NCI-H2029 treated with DMSO at 0.1 percent for 48 hours (cell line): ENCODE measurements at places on chromosomes 2 and 18.

- no peak for DNase-seq
Observed at GRCh38 chr2:21008790-21009661, 34.8 kb downstream of the APOB start.

DNA sequence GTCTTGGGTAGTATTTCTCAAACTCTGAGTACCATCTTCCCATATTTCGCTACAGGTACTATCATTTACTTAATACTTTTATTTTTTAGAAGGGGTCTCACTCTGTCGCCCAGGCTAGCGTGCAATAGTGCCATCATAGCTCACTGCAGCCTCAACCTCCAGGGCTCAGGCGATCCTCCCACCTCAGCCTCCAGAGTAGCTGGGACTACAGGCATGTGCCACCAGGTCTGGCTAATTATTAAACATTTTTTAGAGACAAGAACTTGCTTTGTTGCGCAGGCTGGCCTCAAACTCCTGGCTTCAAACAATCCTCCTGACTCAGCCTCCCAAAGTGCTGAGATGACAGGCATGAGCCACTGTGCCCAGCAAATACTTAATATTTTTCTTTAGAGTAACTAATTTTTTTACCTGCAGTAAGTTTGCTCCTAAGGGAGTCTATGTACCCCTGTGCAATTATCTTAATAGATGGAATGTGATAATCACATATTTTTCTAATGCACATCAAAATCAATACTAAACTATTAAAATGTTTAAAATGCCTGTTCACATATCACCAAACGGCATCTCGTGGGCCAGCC, 100.6 kb upstream of the ST3GAL5 start:
- DNase-seq = no peak

DNA sequence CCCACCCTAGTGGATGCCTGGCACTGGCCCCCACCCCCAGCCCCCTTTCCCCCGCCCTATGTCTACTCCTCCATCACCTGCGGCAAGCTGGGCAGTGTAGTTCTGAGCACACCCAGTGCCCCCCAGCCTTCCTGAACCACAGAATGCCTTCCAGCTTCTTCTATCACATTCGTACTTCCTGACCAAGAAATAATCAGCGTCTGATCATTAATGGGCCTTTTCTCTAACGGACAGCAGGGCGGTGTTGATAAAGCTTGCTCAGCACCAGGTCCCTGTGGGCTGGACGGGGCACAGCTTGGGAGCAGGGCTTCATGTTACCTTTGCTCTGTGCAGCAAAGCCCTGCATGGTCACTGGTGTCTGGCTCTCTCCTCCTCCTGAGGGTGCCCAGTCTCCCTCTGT, 15.4 kb downstream of the UXS1 start:
- no peak for DNase-seq

DNA sequence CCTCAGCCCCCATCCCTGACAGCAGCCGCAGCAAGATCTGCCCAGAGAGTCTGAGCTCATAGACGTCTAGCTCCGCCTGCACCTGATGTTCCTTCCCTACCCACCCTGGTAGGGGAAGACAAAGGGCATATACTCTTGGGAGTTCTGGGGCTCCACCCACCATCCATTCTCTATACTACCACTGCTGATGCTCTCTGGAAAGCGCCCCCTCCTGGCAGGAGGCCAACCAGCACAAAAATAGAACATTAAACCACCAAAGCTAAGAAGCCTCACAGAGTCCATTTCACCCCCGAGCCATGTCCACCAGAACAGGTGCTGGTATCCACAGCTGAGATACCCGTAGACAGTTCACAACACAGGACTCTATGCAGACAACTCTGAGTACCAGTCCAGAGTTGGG, 662.6 kb upstream of the FAM98A start:
- DNase-seq = no peak

- no peak for DNase-seq
Observed at GRCh38 chr2:142914507-142915313, 37.2 kb downstream of the KYNU start.

GRCh38 chr2:44135771-44136170, 32.9 kb upstream of the PPM1B start:
- no peak for DNase-seq

DNA sequence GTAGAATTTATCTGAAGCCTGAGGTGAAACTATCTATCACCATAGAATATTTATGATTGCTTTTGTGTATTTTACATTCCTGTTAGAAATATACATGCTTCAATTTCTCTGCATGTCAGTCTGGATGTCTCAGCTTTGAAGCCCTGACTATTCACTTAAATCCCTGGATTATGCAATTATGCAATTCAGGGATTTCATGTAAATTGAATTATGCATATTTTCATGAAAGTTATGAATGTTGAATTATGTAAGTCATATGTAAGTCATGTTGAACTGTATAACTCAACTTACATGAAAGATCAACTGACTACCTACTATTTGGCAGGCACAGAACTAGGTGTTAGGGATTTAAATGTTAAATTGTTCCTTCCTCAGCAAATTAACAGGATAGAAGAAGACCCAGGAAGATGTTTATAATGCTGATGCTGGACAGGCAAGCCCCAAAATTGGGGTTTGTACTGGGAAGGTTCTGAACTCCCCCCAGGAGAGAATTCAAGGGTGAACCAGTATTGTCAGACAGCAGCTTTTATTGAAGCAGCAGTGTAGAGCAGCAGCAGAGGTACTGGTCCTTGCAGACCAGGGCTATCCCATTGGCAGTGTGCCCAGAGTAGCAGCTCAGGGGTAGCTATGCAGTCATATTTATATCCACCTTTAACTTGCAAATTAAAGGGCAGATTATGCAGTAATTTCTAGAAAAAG, 236.5 kb downstream of the ZNF804A start:
- no peak for DNase-seq

GRCh38 chr2:182499706-182500470, 73.1 kb upstream of the PDE1A start:
- DNase-seq = no peak

GRCh38 chr18:68705119-68705518, 9.8 kb downstream of the TMX3 start:
- no peak for DNase-seq

DNA sequence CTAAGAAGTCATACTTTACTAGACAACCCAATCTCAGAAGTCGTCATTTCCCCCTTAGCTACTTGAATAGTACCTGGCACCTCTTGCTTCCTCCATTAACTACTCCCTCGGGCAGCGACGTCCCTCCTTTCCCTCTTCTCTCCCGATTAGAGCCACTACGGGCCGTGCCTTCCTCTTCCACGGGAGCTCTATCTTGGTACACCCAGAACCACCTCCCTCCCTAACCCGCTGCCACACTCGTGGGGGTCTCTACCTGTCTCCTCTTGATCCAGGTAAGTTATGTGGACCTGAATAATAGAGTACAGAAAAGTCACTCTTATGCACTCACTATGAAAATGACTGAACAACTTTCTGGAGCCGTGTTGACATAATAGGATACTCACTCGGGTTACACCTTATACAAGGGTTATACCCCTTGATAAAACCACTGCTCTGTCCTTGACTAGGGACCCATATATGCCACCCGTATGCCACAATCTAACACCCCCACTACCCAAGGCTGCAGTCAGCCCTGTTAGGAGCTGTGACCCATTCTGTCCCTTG, 595 bp upstream of the HDHD2 start:
- DNase-seq = no peak

DNA sequence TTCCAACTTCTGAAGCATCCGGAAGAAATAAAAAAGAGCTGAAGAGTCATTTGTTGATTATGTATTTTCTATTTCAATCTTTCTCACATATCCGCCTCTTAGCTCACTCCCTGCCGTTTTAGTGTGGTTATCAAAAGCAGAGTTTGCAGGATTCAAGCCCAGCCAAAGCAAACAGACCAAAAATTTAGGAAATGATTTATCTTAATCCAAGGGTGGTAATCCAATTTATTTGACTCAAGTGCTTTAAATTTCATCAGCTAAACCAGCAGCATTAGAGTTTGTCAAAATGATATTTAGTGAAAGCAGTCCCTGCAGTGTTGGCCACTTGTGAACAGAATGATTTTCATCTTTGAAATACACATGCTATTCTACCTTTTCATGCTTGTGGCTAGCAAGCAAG, 129.3 kb upstream of the CCDC68 start:
- no peak for DNase-seq

- DNase-seq = no peak
Observed at GRCh38 chr2:68453761-68454360, 13.2 kb downstream of the FBXO48 start.

DNA sequence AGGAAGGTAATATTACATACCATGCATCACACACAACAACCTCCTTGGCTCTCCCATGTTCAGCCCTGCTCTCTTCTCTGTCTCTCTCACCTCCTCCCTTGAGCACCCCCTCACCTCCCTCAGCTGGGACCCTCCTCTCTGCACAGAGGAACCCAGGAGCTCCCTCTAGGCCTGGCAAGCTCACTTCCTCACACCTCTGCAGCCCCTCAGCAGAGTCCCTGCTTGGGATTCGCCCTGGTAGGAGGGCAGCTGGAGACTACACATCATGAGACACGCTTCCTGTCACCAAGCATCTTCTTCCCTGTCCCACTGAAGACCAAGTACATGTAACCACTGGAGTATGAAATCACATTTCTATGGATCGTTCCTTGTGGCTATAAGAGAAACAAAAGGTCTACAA, 51.0 kb downstream of the ADD2 start:
- no peak for DNase-seq
